ENCODE measurements at places on chromosomes 4 and X.

DNA sequence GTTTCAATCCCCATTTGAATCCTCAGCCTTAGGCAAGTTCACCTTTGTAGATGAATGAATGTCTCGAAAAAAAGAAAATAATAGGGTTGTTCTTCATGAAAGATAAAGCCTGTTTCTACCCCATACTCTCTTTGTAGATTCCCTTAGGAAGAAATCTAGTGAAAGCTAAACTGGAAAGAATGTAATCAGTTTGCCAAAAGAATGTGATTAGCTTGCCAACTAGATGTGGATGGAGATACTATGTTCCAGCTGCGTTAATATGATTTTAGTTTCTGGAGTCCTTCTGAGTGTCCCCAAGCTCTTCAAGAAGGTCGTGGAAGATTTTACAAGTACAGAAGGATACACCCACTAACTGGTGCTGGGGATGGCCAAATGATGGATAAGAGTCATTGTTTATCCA lies 162.3 kb upstream of the EDNRA start:
- DNase-seq: no peak

- no peak for DNase-seq
Measured at GRCh38 chr4:158799013-158799770, 30.4 kb downstream of the FNIP2 start.

GRCh38 chr4:56704089-56704871 lies 23.2 kb upstream of the HOPX start:
- DNase-seq: no peak

- DNase-seq: no peak
Measured at GRCh38 chrX:115259238-115259875, 25.5 kb upstream of the LRCH2 start.

GRCh38 chrX:45172890-45173289 lies 27.8 kb downstream of the DIPK2B start:
- no peak for DNase-seq

DNA sequence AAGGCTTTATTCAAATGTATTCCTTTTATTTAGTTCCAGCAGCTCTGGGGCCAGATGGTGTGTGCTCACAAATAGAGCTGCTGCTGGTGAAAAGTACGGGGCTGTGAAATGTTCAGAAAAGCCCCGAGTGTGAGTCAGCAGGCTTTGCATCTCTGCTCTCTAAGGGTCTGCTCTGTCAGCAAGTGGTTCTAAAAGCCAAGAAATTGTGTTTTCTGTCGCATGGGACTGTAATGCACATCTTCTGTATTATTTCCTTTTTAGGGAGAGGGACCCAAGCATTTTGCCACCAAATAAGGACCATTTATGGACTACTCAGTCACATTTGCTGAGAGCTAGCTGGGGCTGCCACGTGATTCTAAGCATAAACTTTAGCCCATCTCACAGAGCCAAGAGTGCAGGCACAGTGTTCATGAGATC lies 82.9 kb upstream of the NHS start:
- no peak for DNase-seq

GRCh38 chr4:168694667-168695066 lies 197.8 kb downstream of the PALLD start:
- DNase-seq: no peak

- DNase-seq: no peak
Measured at GRCh38 chr4:27407616-27408015, 547.0 kb downstream of the STIM2 start.

DNA sequence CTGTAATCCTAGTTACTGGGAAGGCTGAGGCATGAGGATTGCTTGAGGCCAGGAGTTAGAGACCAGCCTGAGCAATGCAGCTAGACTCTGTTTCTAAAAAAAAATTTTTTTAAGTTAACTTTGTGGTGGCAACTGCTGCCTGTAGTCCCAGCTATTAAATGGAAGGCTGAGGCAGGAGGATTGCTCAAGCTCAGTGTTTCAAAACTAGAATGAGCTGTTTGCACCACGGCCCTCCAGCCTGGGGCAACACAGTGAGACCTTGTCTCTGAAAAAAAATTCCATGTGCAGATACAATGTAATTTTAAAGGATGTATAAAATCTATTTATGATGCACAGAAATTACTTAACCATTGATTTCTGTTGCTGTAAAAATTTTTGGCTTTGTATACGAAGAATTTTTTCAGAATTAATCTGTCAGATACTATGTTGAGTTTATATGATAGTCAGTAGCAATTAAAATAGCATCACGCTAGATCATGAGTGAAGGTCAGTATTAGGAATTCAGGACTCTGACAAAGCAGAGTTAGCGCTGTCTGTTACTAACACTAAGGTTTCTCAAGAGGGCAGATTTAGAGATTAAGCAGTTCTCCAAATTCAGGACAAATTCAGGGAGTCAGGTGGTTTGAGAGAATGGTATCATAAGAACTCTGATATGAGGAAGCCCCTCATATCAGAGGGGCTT lies 8.3 kb upstream of the AGA start:
- DNase-seq: no peak

- no peak for DNase-seq
Measured at GRCh38 chr4:52635130-52635529, 24.0 kb downstream of the USP46 start.

DNA sequence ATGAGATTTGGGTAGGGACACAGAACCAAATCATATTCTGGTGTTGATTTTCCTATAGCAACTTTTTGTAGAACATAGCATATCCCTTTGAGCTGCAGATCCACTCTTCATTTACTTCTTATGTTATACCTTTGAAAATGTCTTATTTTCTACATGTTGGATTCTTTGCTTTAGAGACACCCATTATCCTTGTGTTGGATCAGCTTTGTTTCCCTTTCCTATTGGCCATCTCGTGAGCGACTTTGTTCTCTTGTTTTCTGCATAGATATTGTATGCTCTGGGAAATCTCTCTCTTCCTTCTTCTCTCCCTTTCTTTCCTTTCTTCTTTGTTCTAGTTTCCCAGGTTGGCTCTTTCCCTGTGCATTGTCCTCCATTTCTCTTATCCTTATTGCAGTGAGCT lies 59.6 kb downstream of the DRD5 start:
- DNase-seq: no peak

DNA sequence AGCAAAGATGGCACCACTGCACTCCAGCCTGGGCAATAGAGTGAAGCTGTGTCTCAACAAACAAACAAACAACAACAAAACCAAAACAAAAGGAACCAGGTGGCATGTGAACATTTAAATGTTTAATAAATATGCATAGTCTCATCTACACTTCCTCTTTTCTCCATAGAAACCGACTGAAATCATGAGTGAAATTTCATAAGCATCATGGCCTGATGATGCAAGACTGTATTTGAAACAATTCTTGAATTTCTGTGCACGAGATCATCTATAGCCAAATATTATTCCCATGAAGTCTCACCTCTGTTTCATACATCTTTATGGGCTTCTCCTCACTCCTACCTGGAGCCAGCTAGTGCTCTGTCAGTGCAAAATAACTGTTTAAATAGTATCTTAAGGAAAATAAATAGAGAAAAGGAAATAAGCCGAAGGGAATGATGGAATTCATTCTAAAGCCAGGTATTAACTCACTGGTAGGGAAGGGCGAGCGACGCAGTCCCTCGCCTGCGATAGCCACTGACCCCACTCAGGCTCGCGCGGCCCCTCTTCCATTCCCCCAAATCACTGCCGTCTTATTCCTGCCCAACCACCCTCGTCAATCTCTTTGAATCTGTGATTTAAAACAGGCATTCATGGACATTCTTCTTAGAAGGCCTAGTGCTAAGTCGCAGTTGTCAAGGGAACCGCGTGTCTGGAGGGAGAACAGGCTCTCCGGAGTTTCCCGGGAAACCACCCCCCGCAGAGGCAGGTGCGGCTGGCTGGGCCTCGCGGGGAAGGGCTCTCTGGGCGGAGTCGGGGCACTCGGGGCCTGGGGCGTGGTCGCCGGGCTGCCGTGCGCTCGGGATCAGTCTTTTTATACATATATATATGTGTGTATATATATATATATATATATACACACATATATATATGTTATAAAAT lies 52.4 kb upstream of the TRIM2 start:
- DNase-seq: peak; percentile 16

DNA sequence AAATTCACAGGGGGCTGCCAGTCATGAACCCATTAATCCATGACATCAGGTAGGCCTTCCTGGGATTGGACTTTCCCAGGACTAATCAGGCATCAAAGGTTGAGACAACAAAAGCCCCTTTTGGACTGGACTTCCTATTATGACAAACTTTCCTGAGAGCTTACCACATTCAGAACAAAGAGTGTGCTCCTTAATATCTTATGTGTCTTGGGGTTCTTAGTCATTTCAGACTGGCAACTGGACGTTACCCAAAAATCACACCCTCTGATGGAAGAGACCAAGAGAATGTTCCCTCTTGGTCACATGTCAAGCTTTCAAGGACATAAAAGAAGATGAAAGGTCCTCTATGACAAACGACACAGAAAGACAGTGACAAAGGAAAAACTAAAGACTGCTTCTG lies 31.6 kb upstream of the PPP1R2C start:
- DNase-seq: no peak

- DNase-seq: no peak
Measured at GRCh38 chr4:7384929-7385890, 49.5 kb downstream of the PSAPL1 start.

GRCh38 chr4:154230091-154230490 lies 261.5 kb downstream of the DCHS2 start:
- DNase-seq: no peak

- no peak for DNase-seq
Measured at GRCh38 chr4:137711502-137711901, 179.2 kb upstream of the PCDH18 start.

- DNase-seq: no peak
Measured at GRCh38 chrX:136711147-136711546, 63.2 kb downstream of the CD40LG start.

- DNase-seq: no peak
Measured at GRCh38 chrX:79369871-79370270, 2.7 kb upstream of the ITM2A start.

GRCh38 chrX:107465932-107466620 lies 16.6 kb downstream of the FRMPD3 start:
- DNase-seq: no peak

DNA sequence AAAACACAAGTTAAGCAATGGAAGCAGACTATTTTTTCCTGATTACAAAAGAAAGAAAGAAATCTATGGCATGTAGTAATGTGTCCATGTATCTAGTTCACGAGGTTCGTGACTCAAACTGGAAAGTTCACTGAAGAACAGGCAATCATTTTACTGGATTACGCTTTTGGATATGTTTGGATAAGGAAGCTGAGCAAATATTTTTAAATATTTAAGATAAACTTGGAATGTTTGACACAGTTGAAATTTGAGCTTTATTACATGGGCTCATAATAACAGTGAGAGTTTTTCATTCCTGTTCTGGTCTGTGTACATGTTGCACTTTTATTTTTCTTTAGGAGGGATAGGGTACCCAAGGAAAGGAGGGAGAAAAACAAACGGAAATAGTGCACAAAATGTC lies 244.2 kb upstream of the GK2 start:
- DNase-seq: no peak

GRCh38 chr4:14168919-14169318 lies 541.4 kb upstream of the BOD1L1 start:
- no peak for DNase-seq

- no peak for DNase-seq
Measured at GRCh38 chrX:43504394-43504793, 151.7 kb upstream of the MAOA start.

DNA sequence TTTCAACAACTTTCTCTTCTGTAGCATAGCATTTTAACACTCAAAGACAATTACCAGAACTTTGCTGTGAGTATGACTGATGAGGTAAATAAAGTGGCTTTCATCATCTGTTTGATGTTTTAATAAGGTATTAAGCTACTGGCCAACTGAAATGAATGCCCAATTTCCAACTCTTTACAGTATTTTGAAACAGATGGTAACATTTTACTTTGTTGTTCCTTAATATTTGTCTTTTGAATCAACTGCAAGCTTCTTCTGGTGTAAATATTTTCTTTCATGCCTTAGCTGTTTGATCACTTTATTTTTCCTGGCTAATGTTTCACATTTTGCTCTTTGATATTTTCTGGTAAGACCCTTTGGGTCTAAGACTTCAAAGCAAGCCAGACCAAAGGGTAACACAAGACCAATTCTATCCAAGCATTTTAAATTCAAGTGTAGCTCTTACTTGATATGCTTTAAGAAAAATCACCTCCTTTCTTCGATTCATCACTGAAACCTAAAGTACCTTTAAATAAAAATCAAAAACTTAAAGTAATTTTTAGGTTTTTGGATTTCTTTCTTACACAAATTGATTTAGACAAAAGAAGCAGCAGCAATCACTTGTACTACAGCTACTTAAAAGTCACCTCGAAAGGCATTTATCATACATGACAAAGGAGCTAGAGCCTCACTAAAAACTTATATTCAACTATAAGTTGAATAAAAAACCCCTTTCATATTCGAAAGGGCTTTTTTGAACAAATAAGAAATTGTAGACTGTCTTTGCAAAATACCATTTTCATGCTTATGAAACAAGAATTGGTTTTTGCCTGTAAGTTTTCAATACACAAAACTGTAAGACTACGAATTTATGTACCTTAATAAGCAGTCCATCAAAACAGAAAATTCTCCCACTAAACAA lies 57.6 kb downstream of the TBCK start:
- no peak for DNase-seq

Data from stimulated activated CD8-positive, alpha-beta memory T cell treated with anti-CD3 and anti-CD28 coated beads, Interleukin-7, amount 100 ng/mL, for 24 hours (primary cell).